ENCODE measurements at places on chromosomes 13 and 19.

DNA sequence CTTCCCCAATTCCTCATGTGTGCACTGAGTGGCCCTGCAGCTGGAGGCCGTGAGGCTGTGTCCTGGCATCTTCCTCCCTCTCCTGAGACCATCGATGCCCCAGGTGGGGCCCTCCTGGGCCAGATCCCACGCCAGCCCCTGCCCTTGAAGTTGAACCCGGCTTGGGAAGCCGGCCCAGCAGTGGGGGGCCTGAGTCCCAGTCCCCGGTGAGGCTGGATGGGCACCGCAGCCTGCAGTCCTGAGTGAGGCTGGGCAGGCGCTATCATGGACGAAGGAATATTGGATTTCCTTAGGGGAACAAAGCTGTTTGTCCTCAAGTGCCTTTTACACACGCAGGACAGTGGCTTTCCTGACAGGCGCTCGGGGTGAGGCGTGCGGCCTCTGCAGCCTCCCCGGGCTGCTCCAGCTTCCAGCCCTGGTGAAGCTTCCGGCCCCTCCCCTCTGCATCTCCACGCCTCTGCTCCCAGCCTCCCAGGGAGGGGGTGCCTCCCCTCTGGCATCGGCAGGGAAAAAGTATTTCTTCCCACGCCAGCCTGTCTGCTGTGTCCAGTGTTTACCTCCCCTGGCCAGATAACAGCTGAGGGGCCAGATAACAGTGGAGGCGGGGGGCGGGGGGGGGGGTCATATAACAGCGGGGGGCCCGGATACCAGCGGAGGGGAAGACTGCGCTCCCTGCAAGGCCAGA, 159.5 kb downstream of the KDM4B start:
- peak; percentile 86 for ATAC-seq

DNA sequence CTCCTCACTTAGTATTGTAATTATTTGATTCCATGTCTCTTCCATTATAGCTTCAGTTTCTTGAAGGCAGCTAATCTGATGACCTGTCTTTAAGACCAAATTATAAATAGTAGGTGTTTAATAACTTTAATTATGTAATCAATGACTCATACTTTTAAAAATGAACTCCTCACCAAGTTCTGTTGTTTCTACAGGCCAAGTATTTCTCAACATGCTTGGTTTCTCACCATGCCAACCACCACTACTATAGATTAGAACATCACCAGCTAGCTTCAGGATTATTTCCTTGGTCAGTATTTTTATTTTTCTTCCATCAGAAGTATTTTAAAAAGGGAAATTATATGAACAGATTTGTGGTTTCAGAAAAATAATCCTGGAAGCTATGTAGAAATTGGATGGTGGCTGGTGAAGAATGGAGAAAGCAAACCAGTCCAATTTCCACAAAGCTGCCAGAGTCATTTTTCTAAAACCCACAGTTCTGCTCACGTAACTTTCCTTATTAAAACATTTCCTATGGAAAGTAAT, 237.7 kb upstream of the DACH1 start:
- no peak for ATAC-seq

- ATAC-seq = no peak
These were observed 135.2 kb downstream of the PCDH9 start for GRCh38 chr13:67094952-67095351.

DNA sequence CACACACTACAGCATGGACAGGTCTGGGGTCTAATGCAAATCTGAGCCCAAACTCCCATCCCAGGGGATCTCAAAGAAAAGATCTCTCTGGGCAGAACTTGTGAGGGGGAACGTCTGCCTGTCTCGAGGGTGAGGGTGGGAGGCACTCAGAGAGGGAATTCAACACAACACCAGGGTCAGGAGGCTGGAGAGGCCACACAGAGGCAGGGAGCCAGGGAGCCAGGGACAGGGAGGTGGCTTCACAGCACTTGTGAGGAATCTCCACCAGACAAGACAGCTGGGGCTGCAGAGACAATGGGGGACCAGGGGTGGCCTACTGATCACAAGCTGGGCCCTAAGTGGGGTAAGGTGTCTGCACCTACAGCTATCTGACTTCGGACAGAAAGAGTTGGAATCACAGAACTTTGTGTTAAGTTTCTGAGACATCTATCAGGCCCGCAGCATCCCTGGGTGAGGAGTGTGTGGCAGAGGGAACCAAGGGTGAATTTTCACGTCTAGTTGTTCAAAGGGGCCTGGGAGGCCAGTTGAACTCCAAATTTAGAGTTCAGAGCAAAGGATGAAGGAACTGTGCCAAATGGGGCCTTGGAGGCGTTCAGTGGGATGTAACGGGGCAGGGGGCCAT, 12.7 kb upstream of the AKAP8L start:
- ATAC-seq = no peak

DNA sequence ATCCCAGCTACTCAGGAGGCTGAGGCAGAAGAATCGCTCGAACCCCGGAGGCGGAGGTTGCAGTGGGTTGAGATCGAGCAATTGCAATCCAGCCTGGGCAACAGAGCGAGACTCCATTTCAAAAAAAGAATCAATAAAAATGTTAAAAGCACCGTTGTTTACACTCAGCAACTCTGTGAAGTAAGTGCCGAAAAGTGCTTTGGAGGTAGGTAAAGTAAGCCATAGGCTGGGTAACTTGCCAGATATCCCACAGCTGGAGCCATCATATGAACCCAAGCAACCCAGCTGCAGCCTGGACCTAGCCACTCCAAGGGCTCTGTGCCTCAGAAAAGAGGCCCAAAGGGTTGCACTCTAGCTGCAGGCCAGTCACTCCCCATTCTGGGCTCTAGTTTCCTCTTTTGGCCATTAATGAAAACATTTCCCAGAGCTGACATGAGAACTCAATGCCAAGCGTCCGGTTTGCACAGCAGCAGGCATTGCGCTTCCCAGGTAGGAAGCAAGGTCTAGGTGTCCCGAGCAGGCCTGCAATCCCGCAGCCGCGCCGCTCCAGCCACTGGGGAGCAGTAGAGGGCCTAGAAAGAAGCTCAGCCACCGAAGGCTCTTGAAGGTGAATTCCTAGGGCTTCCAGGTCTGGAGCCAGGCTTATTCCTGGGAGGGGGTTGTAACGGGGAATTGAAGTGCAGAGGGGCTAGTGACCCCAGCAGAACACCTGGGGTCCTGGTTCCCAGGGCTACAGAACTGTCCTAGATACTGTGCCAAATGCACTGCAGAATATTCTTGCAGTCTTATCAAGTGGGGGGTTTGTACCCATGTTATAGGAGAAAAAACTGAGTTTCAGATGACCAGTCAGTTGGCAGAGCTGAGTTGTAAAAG, 4.1 kb upstream of the CD79A start:
- ATAC-seq = peak; percentile 43

GRCh38 chr19:2045501-2046045, 5.5 kb downstream of the MKNK2 start:
- ATAC-seq = no peak

- no peak for ATAC-seq
These were observed 16.9 kb downstream of the ZSCAN5C start for GRCh38 chr19:56218961-56219360.

DNA sequence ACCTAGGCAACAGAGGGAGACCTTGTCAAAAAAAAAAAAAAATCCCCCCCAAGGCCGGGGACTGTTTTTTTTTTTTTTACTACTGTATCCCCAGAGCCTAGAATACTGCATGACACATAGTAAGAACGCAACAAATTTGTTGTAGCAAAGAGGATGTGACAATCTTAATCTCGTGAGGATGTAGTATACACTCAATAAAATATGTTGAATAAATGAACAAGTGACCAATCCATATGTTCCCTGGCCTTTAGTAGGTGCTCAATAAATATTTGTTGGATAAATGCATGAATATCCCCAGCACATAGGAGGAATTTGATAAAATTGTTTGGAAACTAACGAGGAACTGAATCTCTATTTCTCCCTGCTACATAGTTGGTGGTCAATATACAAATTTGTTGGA, 75.7 kb downstream of the MAP4K1 start:
- ATAC-seq = no peak

DNA sequence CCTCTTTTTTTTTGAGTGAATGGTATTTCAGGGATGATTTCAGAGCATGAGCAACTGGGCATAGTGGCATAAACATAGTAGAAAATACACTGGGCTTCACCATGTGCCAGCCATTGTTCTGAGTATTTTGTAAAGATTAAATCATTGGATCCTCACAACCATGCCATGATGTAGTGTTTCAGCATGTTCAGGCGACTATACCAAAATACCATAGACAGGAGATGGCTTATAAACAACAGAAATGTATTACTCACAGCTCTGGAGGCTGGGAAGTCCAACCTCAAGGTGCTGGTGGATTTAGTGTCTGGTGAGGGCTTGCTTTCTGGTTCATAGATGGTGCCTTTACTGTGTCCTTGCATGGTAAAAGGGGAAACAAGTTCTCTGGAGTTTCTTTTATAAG, 101.5 kb upstream of the KL start:
- ATAC-seq = no peak

DNA sequence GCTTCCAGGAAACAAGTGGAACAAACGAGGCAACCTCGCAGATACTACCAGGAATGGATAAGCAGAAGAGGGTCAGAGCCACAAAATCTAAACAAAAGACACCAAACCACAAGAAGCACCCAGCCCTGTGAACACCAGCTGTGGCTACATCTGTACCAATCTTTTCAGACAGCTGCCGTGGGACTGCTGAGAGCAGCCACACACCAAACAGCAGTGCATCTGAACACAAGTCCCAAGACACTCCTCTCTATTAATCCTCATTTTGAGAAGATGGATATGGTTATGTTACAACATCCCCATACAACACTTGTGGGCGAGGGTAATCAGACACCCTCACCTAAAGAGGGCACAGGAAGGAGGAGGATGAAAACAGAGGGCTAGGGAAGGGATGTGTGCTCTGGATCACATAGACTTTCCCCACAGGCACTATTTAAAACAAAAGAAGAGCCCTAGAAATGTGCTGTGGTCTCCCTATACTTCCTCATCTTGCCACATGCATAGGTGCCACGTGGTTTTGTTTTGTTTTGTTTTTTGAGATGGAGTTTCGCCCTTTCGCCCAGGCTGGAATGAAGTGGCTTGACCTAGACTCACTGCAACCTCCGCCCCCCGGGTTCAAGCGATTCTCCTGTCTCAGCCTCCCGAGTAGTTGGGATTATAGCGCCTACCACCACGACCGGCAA, 41.6 kb upstream of the ZNF14 start:
- no peak for ATAC-seq

GRCh38 chr13:20566468-20566897, 474 bp upstream of the IFT88 start:
- peak; percentile 62 for ATAC-seq

- ATAC-seq = no peak
These were observed 6.4 kb downstream of the NUDT15 start for GRCh38 chr13:48043789-48044503.

- peak; percentile 67 for ATAC-seq
These were observed 2.0 kb downstream of the OLFM2 start for GRCh38 chr19:9934132-9934950.

- no peak for ATAC-seq
These were observed 2.1 kb downstream of the NECTIN2 start for GRCh38 chr19:44848036-44848811.

DNA sequence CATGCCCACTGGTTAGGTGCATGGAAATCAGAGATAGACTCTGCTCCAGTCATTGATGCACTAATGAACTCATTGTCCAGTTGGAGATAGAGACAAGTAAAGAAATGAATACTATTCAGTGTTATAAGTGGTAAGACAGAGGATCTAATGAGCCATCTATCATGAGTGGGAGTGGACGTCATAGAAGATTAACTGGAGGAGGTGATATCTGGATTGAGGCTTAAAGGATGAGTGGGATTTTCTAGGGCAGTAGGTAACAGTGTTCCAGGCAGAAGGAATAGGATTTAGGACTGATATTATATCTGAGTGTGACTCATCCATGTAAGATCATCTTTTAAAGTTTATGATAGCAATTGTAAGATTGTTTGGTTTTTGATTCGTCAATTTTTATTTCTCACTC, 152.2 kb upstream of the CSNK1A1L start:
- ATAC-seq = no peak

DNA sequence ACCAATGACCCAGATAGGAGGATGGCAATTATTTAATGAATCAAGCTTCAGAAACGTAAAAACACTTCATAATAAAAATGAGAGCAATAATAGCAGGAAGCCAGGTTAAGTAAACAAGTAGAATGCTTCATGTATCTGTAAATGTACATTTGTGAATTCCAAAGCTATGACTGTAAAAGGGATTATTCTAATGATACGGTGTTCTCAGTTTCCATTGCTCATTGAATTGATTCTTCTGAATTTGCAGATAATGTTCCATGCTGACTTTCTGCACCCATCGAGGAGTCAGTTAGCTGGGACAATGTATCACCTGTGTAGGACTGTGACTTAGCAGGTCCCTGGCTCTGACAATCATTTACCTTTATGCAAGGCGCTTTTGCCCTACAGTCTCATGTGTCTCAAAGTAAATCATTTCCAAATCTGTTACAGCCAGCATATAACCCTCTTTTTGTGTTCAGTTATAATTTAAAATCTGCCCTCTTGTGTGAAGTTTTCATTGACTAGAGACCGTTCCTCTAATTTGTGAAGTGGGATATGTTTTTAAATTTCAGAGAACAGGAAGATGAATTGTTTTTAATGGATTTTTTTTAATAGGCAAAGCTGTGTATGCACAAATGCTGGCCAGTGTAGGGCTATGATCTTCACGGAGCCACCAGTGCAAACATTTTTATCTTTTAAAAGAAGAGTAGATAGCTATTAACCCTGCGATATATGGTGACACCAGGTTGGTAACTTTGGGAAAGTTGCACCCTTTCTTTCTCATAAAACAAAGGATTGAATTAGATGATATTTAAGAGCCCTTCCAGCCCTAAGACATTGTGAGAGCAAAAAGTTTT, 267.1 kb downstream of the KLF5 start:
- ATAC-seq = no peak

- no peak for ATAC-seq
These were observed 336.8 kb downstream of the DNAJC15 start for GRCh38 chr13:43360171-43360570.

- no peak for ATAC-seq
These were observed 47.4 kb upstream of the CCNE1 start for GRCh38 chr19:29764361-29764760.

GRCh38 chr13:89966524-89966923, 1381.0 kb upstream of the MIR17HG start:
- no peak for ATAC-seq

GRCh38 chr13:33169273-33169980, 116.1 kb downstream of the STARD13 start:
- no peak for ATAC-seq

- no peak for ATAC-seq
These were observed 220.1 kb upstream of the EDNRB start for GRCh38 chr13:78138756-78139155.

GRCh38 chr19:39112338-39112890, 13.2 kb upstream of the PAK4 start:
- ATAC-seq = no peak

Data from gastroesophageal sphincter (tissue), 4 donors.